ENCODE measurements at places on chromosomes 13 and 19.

DNA sequence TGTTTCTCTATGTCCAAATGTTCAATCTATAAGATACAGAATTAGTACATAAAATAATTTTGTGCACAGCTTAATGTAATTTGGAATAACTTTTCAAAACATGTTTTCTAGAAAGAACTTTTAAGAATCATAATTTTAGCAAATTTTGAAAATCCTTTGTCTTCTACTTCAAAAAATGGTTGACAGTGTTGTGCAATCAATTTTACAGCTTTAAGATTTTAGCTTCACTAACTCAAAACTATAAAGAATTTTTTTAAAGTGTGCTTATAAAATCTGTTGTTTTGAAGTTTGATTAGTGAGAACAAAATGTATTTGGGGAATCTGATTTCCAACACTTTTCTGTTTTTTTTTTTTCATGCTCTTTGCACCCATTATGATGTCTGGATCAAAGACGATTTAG, 12.7 kb upstream of the SPACA6 start:
- DNase-seq = no peak

DNA sequence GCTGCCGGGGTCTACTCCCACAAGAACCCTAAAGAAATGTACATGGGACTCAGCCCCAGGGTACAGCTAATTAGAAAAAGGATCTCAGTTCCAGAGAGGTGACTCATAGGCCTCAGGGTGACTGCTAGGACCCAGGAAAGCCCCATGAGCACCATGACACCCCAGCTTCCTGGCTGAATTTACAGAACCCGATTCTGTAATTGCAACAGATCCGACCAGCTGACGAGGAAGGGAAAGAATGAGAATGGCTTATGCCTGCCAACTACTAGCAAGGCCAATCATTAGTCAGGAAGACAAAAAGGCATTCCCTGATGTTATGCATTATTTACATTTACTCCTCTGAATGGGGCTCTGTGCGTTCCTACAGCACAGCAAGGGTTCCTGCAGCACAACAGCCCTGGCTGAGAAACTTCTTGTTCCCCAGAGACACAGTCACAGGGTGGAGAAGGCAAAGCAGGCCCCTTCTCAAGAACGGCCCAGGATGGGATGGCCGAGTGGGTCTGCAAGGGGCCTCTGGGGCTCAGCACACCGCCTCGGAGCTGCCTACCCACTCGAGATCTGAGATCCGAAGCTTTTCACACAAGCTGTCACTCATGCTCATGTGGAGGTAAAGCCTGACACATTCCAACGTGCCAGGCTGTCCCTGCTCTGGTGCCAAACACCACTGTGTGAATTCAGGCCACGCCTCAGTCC, 27.2 kb downstream of the PBX4 start:
- DNase-seq = peak; percentile 75

- DNase-seq = no peak
Measured at GRCh38 chr19:1397838-1398237, 3.5 kb downstream of the GAMT start.

DNA sequence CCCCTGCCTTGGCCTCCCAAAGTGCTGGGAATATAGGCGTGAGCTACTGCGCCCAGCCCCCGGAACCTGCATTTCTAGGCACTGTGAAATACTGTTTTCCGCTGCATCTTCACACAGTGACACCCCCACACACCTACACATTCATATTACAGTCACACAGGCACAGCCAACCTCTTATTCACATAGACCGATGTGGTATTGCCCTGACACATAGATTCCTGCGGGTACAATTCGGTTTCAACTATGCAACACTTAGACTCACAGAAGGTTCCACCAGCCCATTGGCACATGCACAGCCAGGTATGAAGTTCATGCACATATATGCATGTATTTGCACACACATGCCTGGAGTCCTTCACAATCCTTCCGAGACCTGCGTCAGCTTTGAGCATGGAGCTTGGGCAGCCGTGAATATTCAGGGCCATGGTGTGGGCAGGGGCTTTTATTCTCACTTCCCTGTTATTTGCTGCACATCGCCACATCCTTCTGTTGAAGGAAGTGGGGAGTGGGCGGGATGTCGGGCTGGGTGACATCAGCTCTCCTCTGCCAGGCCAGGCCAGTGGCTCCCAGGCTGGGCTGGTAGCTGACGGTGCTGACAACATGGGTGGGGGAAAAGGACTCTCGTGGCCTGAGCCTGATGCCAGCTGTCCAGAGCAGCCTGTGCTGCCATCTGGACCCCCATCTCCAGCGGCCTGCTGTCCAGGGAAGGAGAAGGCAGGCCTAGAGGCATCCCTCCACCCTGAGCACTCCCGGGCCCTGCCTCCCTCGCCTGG, 5.4 kb upstream of the CDC37 start:
- DNase-seq = peak; percentile 79

DNA sequence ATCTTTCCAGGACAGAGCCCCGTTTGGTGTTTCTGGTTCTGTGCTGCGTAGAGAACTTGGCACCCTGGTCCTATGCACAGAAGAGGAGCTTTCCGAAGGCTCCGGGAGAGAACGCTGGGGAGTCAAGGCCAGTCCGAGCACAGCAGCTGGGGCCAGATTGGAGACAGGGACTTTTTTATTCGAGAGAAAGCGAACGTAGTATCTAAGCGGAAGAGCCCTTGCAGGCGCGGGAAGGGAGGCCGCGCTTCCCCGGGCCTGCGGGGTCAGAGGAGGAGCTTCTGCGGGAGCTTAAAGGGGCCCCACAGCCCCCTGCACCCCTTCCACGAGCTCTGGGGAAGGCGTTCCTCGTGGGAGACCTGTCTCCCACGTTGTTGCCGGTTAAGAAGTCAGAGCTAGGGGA, 48.6 kb upstream of the ARHGEF7 start:
- no peak for DNase-seq

DNA sequence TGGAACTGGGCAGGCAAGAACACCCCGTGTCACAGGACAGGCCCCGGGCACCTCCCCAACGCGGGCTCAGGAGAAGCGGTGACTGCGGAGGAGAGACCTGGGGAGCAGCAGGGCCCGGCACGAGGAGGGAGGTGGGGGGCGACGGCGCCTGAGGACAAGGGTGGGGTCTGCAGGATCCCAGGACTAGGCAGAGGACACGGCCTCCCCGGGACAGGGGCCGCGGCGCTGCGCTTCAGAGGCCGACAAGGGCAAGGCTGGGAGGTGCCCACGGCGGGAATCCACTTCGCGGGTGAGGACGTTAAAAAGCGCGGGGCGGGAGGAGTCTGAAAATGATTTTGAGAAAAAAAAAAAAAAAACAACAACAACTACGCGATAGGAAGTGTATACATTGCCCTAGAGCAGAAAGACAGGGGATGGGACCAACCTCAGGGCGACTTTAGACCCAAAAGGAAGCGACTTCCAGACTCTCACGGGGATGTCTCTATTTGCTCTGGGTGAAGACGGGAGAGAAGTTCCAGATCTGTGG, 44.9 kb downstream of the ZNF611 start:
- DNase-seq = peak; percentile 62

DNA sequence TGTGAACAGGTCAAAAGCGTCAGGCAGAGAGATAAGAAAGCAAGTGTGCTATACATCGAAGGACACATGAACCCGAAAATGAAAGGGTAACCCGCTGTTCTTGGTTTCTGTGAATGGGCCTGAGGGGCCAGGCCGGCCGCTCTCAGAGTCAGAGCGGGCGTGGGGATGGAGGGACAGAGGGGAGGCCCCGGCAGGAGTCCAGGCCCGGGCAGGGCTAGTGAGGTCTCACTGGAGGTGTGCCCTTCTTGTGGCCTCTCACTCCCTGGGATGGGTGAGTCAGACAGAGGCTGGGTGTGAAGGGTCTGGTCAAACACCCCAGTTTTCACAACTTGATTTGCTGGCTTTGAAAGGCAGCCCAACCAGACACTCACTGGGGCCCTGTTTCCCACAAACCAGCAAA, 17.4 kb upstream of the NDUFS7 start:
- no peak for DNase-seq

GRCh38 chr13:33164331-33164730, 121.2 kb downstream of the STARD13 start:
- DNase-seq = no peak

DNA sequence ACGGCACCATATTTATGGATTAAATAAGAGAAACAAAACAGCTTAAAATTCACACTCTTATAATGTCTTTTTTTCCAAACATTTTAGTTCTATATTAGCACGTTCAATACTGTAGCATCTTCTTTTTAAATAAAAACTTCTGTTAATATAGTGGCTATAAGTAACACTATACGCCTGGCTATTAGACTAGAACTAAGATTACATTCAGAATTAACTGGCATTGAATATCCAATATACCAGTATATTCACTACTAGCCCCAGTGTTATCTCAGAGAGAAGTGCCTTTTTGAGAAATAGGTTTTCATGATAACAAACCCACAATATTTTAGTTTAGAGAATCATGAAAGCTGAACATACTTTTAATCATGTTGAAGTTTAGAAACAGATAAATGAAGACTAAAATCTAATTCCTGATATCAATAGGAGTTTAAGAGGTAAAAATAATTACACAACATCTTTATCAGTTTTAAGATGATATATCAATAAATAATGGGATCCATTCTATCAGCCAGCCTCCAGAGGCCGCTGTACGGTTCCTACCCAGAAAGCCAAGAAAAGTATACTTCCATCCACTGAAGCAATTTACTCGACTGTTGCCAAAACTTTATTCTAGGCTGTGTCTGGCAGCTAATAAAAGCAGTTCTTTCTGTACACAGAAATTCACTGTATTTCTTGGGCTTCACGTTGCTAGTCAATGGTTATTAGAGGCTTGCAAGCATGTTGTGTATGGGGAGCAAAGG, 1113.4 kb upstream of the MIR17HG start:
- DNase-seq = no peak

DNA sequence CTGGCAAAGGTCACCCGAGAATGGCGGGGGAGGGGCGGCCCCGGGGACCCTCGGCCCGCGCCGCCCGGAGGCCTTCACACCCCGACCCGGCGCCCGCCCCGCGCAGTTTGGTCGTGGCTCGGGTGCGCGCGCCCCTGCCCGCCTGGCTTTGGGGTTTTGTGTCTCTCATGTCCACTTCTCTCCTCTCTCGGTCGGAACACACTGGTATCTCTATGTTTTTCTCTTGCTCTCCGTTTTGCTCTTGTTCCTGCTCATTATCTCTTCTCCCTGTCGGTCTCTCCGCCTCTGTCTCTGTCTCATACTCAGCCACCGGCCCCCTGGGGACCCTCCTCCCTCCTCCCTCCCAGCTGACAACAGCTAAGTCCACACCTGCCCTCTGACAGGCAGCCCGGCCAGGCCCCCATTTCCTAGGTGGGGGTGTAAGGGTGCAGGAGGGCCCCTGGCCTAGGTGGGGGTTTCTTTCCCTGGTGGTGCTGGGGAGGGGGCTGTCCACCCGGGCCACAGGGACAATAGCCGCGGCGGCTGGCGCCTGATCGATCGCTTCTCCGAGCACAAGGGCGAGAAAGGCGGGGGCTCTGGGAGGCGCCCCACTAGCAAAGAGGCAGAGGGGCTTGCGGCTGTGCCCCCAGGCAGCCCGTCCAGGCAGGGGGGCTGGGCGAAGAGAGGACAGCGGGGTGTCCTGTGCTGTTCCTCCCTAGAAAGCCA, 2.3 kb downstream of the ONECUT3 start:
- DNase-seq = no peak

GRCh38 chr19:49425922-49426592, 869 bp downstream of the GFY start:
- DNase-seq = peak; percentile 75

DNA sequence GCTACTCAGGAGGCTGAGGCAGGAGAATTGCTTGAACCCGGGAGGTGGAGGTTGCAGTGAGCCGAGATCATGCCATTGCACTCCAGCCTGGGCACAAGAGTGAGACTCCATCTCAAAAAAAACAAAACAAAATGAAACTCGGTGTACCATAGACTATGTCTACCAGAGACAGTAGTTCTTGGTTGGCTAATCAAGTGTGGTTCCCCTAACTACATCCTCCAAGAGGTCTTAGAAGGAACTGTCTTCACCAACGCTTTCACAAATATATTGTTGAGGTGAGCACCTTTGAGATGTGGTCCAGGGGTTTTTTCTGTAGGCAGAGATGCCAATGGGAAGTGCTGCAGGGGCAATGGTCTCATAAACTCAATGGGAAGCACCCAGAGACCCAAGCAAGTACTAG, 48.0 kb downstream of the RFC3 start:
- no peak for DNase-seq

DNA sequence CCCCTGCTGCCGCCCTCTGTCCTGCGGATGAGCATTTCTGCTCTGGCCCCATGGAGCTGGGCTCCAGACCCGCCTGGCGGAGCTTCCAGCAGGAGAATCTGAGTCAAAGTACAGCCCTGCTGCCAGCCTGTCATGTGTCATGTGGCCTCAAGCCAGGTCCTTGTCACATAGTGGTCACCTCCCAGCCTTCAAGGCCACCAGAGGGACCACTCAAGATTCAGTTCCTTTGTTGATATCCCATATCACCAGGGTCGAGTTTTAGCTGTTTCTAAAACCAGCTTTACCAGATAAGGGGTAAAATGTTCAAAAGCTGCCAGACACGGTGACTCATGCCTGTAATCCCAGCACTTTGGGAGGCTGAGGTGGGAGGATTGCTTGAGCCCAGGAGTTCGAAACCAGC, 13.4 kb downstream of the THOP1 start:
- DNase-seq = no peak

- peak; percentile 44 for DNase-seq
Measured at GRCh38 chr19:48511321-48511731, 309 bp downstream of the LMTK3 start.

GRCh38 chr19:43774103-43774939, 6.5 kb downstream of the KCNN4 start:
- no peak for DNase-seq

DNA sequence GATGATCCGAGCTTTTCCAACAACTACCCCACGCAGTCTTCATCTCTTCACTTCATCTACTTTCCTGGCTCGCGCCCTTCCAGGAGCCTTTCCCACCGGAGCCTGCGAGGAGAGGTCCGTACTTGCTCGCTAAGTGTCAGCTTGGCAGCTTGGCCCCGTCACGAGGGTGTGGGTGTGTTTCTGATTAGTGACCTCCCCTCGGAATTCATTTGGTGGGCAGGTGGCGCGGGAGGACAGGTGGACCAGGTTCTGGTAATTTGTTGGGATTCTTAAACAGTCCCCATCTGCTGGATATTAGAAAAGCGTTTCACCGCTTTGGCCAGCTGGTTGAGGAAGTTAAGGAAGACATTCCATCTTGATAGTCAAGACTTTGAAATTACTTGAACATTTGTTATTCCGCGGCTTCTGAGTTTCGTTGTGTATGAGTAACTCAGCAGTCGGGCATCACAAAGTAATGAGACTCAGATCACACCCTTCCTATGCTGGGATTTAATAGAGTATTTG, 515 bp downstream of the UFM1 start:
- peak; percentile 75 for DNase-seq

- no peak for DNase-seq
Measured at GRCh38 chr13:68550330-68550729, 1320.2 kb upstream of the PCDH9 start.

Data from stimulated activated CD8-positive, alpha-beta memory T cell treated with anti-CD3 and anti-CD28 coated beads, Interleukin-4, amount 100 ng/mL, for 48 hours (primary cell).